ENCODE measurements at places on chromosomes 4 and X.

GRCh38 chr4:176949029-176949428, 156.3 kb upstream of the VEGFC start:
- DNase-seq: no peak

DNA sequence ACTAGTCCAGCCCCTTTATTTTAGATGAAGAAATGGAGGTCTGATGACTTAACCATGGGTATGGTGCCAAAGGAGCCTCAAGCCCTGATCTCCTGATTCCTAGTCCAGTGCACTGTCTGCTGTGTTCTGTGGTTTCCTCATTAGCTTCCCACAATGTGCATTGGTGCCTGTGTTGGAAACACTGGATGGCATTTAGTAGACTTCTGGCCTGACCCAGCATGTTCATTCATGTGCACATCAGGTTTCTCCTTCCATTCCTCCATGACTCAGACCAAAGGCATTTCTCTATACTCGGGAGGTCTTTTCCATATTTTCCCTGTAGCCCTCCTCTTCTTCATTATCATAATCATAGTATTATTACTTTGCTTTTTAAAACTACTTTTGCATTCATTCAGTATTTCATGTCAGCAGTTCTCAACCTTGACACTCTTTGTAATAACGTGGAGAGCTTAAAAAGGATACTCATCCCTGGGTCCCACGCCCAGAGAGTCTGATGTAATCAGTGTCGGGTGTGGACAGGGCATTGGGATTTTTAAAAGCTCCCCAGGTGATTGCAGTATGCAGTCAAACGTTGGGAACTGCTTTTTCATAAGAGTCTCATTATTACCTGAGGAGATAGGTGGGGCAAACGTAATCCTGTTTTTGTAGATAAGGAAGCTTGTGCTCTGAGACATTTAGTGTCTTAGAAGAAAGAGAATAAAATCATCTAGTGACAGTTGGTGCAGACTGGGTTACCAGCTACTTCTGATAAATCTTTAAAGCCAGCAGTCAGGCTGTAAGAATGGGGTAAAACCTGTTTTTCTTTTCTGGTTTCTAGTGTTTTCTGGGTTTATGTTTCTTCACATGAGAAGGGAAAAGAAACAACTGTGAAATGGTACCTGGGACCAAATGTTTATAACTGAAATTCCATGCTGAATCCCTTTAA, 40.9 kb upstream of the XK start:
- DNase-seq: no peak

- DNase-seq: no peak
These were observed 180.6 kb upstream of the NUDT6 start for GRCh38 chr4:123102897-123103471.

- DNase-seq: no peak
These were observed 76.3 kb upstream of the IL15 start for GRCh38 chr4:141560056-141560455.

DNA sequence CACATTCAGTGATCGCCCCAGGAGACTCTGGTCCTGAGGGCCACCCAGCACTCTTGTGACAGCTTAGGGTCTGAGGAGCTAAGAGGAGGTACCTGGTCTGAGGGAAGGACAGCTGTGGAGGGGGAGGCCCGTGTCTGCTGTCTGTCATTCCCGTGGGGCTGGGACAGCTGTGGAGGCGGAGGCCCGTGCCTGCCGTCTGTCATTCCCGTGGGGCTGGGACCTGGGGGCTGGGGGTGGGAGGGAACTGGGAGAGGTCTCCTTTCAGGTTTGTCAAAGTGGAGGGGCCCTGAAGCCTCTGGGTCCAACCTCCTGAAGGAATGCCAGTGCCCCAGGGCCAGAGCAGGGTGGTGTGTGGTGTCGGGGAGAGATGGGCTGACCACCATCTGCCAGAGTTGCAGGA, 45.0 kb upstream of the ADRA2C start:
- DNase-seq: no peak

DNA sequence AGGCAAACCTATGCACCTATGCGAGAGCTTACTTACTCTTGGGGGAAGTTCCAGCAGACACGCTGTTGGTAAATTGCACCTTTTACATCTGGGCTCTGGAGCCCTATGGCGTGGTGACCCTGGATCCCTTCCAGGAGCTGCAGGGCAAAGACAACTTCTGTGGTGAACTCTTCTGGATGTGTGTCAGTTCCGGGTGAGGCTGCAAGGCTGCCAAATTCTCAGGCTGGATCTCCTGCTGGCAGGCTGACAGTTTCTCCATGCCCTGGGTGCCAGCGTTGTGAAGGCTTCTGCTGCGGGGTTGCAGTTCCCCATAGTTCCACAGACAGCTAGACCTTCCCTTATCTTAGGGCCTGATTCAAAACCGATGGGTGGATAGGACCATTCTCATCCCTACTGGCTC, 37.9 kb downstream of the RAP2C start:
- DNase-seq: no peak

DNA sequence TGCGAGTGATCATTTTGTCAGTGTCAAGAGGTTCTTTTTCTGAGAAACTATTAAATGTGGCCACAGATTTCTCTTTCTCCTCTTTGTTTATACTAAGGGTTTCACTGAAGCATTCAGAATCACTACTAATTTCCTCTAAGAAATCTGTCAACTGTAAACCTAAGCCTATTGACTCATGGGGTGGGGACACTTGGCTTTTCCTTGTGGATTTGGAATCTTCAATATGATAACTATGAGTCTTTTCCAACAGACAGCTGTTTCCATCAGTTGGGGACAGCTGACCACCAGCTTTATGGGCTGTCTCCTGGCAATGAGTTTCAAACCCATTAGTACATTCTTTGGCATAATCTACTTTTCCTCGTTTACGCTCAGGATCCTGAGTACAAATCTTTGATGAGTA, 13.8 kb downstream of the PGRMC1 start:
- no peak for DNase-seq

- DNase-seq: no peak
These were observed 239.9 kb downstream of the NKX6-1 start for GRCh38 chr4:84258905-84259830.

GRCh38 chr4:55020131-55020530, 105.3 kb downstream of the KDR start:
- no peak for DNase-seq
